ENCODE measurements at places on chromosomes 5 and 9.
A peak's percentile ranks its signal among the peaks of the same experiment; 100 is the strongest.

DNA sequence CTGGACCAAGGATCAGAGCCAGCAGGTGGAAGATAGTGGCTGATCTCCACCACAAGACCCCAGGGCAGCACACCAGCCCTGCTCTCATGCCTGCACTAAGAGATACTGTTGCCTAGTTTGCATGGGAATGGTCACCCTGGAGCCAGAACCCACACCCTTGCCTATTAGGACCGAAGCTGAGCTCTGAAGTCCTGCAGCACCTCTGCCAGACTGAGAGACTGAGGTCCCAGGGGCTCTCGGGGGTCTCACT lies 11.3 kb downstream of the ACSL6 start:
- DNase-seq, result no peak

GRCh38 chr5:103108086-103108485 lies 11.9 kb downstream of the GIN1 start:
- no peak for DNase-seq

DNA sequence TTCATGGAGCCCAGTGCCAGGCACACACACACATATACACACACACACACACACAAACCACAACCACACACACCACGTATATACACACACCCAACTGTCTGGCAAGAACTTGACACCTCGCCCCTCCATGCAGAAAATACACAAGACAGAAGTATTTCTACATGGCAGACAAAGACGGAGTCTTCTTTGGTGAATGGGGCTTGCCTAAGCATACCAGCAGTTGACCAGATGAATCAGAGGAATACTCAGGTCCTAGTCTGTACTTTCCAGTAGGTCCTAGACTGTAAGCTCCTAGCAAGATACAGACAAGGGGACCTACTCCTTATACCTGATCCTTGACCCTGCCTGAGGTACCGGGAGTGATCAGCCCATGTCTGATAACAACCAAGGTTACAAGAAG lies 60.1 kb downstream of the SIL1 start:
- no peak for DNase-seq

GRCh38 chr5:152529440-152529839 lies 124.4 kb upstream of the NMUR2 start:
- no peak for DNase-seq

DNA sequence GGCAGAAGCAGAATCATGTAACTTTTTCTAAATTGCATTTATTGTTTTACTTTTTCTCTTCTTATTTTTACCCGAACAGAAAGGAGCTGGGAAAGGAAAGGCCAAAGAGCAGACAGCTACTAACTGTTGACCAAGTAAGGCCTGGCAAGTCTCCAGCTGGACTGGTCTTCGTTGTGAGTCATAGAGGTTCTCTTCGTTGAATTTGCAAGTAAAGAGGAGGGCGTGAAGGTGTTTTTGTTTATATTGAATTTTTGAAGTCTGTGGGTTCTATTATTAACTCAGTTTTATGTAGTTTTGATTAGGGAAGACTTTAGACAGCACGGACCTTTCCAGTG lies 416.5 kb upstream of the CCNH start:
- DNase-seq, result no peak

GRCh38 chr9:33794560-33794959 lies 801 bp upstream of the PRSS3 start:
- DNase-seq, result no peak

GRCh38 chr5:95670568-95670967 lies 12.2 kb downstream of the SPATA9 start:
- DNase-seq, result no peak

DNA sequence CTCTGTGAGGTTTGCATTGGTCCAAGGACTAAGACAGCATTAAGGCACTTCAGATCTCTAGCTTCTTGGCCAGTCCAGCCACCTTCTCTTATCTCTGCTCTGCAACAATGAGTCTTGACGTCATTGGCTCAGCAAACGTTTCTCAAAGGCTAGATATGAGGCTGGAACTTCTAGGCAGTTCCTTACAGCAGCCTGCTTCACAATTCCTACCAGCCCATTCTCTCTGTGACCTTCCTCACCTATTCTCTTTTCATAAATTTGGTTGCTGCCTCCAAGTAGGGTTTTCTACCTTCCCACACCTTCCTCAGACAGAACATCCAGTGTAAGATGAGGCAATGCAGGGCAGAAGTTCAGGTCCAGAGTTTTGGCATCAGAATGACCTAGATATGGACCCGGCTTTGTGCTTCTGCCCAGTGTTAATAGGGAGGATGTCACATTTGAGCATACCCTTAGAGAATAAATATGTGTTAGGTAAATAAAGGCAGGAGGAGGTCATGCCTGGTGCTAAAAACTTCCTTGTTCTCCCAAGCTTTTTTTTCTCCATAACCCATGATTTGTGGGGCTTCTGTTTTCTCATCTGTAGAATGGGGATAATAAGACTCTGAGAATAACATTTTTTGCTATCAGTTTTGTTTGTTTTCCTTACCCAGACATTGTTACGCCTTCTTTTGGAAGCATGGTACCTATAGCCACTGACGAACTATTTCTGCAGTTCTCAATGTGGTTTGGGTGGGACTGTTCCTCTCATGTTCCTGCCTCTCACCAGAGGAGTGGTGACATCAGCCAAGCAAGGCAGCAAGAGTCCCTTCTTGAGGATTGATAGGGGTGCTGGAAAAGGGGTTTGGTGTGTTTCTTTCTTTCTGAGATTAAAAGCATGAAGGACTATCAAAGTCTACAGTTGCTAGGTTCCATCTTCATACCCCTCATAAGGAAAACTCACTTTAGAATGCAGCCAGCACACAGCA lies 220.6 kb upstream of the TRIM32 start:
- DNase-seq, result no peak

DNA sequence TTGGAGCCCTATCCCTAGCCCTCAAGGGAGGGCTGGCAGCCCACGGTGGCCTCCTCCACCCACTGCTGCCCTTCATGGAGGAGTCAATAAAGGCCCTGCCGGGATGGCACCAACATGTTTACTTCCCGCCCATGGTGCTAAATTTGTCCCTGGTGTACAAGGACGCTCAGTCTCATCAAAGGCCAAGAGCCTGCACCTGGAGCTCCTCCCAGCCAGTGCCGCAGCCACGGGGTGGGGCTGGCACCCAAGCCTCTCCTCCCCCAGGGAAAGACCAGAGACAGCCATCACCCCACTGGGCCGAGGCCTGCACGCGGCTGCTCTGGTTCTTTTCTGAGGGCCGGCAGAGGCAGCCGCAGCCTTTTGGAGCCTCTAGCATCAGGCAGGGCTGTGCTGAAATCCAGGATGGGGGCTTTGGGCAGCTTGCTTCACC lies 34.8 kb upstream of the RXRA start:
- DNase-seq, result no peak

DNA sequence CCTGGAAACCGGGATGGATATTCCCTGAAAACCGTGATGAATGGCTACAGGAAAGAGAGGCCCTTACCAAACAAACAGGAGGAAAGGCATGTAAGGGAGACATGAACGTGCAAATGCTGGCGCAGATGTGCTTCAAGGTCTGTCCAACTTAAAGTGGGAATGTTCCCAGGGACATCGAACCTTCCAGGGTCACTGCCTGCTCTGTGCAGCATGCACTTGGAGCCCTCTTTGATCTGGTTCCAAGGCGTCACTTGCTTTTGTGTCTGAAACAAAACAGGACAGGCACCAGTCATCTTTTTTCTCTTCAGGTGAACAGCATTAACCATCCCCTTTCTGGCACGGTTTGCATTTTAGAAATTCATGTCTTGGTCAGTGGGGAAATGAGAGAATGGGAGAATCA lies 479.4 kb downstream of the RASEF start:
- no peak for DNase-seq

GRCh38 chr5:10853154-10853553 lies 92.1 kb upstream of the DAP start:
- no peak for DNase-seq

GRCh38 chr9:70609542-70610286 lies 195.3 kb upstream of the KLF9 start:
- no peak for DNase-seq

DNA sequence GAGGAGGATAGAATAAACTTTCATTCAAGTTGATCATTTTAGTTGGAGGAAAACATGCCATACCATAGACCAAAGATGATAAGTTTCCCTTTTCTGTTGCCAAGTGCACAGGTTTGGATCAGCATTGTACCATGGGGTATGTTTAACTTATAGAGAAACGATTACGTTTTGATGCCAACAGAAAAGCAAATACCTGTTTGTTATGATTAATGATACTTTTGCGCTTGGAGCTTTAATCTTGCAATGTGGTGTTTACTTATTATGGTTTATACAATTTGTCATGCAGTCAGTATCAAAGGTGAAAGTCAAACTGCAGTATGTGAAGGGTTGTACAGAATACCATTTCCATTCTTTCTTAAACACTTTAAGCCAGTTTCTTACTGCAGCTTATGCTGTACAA lies 13.2 kb upstream of the ARHGEF28 start:
- DNase-seq, result no peak

- no peak for DNase-seq
Observed at GRCh38 chr5:38888041-38888440, 42.2 kb downstream of the OSMR start.

- DNase-seq, result no peak
Observed at GRCh38 chr5:58266402-58266801, 193.5 kb downstream of the PLK2 start.

GRCh38 chr9:128007566-128008138 lies 26.9 kb upstream of the EEIG1 start:
- peak; percentile 96 for DNase-seq

DNA sequence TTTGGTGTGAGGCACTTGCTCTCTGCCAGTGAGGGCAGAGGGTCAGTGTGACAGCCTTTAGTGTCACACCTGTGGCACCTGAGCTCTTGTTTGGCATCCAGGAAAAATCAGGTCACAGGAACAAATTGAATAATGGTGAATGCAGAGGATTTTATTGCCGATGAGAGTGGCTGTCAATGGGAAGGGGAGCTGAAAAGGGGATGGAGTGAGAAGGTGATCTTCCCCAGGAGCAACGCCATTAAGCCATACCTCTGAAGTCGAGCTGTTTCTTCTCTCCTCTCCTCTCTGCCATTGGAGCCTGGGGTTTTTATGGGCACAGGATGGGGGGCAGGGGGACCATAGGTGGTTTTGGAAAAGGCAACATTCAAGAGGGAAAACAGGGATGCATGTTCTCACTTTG lies 2.4 kb upstream of the HSD17B4 start:
- DNase-seq, result no peak

DNA sequence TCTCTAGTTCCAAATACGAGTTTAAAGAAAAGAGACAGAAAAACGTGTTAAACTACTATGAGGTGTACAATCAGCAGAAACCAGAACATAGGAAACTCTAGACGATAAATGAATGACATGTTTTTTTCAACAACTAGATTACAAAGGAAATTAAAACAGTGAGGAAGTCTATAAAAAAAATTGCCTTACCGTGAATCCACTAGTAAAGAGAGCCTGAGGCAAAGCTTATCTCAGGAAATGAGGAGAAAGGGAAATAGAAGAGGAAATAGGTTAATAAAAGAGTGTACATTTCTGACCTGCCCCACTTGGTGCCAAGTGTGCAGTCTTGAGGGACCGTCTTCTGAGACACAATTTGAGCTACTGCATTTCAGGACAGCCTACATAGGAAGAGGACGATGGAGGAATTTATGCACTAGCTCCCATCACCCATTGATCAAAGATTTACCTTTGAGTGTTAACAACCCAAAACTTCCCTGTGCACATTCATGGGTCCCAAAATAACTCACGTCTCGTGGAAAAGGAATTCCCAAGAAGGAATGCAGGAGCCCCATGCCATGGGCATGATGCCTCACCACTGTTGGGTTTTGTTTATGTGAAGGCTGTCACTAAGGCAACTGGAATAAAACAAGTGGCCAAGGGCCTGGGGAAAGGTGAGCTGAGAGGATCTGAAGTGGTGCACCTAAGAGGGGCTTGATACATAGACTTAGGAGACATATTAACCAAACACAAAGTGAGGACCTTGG lies 53.6 kb upstream of the SLC1A3 start:
- DNase-seq, result no peak
